Stimulated activated CD4-positive, alpha-beta T cell treated with anti-CD3 and anti-CD28 coated beads, Interleukin-2, amount 100 ng/mL, for 4 hours (primary cell): ENCODE measurements at places on chromosomes 12 and 14.

DNA sequence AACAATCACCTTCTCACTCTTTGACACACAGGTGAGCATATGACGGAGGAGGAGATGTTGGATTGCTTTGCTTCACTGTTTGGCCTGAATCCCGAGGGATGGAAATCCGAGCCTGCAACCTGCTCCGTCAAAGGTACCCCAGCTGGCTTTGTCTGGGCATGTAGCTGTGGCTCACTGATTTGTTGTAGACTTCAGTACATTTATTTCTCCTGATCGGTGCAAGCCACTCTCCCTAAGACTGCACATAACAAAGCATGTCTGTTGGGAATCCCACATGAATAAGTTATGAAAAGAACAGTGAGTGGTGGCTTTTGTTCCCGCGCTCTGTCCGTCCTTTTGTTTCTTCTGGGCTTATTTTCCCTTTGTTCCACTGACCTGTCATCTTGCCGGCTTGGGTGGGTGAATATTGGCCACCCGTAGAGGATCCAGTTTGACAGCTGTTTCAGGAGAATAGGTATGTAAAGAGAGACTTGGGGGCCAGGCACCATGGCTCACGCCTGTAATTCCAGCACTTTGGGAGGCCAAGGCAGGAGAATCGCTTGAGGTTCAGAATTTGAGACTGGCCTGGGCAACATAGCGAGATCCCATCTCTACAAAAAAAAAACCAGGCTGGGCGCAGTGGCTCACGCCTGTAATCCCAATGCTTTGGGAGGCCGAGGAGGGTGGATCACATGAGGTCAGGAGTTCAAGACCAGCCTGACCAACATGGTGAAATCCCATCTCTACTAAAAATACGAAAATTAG is 20.0 kb upstream of the BCL7A start:
- no peak for DNase-seq

DNA sequence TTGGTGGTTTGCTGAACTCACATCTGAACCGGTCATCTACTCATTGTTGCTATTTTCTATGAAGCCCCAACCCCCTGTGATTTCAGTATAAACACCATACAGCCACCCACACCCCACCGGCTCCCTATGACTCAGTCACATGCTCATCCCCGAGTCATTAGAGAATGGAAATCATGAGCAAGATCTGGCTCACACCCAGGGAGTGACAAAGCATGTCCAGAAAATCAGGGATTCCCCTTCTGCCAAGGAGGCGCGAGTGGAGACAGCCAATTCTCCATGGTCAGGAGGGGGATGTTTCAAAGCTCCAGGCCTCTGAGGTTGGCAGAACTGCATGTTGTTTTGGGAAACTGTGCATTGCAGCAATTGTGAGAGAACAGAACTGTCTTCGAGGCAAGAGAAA is 657.5 kb upstream of the TBX3 start:
- no peak for DNase-seq

GRCh38 chr12:71945121-71945520 is 6.5 kb downstream of the TPH2 start:
- no peak for DNase-seq

- DNase-seq, result no peak
Observed at GRCh38 chr14:74483321-74483720, 9.8 kb downstream of the NPC2 start.

GRCh38 chr12:128286970-128287369 is 20.0 kb downstream of the TMEM132C start:
- no peak for DNase-seq

- DNase-seq, result peak; percentile 10
Observed at GRCh38 chr12:57896434-57897201, 44.7 kb upstream of the ATP23 start.

- no peak for DNase-seq
Observed at GRCh38 chr12:31876568-31877424, 82.4 kb upstream of the RESF1 start.

- DNase-seq, result no peak
Observed at GRCh38 chr12:113071135-113072112, 14.9 kb downstream of the DTX1 start.

DNA sequence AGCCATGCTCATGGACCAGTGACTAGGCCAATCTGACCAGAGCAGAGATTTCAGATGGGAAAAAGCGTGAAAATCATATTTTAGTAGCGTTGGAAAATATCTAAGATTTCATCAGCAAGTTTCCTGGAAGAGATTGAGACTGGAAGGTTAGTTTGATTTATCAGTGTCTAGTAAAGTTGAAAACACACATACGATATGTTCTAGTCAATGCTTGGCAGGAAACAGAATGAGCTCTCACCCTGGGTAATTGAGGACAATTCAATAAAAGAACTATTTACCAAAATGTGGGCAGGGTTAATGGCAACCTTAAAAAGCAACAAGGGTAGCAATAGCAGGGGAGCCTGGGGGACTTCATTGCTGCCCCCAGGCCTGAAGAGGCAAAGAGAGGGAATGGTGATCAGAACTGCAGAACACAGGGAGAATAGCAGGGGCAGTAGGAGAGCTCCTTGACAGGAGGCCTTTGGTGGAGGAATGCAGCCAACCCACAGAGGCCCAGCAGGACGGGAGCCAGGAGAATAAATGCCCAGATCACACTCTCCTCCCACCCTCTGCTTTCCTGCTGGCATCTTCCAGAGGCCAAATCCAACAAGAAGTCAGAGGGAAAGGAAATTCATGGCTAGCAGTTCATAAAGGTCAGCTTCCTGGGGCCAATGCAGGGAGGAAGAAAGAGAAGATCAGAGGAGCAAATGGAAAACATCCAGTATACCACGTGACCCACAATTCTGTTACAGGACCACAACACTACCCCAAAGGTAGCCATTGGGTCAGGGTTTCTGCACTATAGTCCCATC is 27.6 kb upstream of the LRP6 start:
- DNase-seq, result no peak
